ENCODE measurements at places on chromosomes 16 and 17.

GRCh38 chr17:1787301-1787902 is 25.5 kb downstream of the SERPINF1 start:
- no peak for DNase-seq

DNA sequence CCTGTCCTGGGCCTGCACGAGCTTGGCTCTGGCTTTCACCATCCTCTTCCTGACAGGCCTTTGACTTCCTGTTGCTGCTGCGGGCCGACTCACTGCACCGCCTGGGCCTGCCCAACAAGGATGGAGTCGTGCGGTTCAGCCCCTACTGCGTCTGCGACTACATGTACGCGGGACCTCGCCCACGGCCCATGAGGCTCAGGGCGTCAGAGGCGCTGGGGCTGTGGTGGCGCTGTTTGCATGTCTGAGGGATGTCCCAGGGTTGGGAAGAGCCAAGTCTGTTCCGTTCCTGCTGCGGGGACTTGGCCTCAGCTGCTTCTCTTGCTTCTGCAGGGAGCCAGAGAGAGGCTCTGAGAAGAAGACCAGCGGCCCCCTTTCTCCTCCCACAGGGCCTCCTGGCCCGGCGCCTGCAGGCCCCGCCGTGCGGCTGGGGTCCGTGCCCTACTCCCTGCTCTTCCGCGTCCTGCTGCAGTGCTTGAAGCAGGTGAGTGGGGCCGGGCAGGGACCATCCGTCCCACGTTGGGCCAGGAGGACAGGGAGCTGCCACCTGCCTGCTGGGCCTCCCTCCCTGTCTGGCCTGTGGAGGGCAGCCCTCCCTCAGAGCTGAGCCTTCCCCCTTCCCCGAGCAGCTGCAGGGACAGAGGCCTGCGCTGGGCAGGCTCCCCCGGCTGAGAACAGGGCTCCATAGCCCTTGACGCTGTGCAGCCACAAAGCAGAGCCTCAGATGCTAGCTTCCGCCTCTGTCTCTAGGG is 23.8 kb downstream of the TSC2 start:
- no peak for DNase-seq

DNA sequence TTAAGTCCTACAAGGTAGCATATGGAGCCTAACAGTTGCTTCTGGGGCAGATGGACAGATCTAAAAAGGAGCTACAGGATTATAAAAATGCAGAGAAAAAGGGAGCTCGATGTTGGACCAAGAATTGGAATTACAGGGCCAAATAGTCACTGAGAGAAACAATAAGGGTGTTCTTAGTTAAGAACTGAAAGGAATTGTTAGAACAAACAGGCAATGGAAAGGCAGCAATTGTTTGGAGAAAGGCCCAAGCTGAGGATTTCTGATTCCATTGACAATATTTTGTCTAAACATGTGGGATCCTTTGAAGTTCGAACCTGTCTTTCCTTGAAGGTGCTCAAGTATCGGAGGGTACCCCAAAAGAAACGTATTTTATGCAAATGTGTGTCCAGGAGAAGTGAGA is 513.6 kb upstream of the CDH8 start:
- DNase-seq, result no peak

DNA sequence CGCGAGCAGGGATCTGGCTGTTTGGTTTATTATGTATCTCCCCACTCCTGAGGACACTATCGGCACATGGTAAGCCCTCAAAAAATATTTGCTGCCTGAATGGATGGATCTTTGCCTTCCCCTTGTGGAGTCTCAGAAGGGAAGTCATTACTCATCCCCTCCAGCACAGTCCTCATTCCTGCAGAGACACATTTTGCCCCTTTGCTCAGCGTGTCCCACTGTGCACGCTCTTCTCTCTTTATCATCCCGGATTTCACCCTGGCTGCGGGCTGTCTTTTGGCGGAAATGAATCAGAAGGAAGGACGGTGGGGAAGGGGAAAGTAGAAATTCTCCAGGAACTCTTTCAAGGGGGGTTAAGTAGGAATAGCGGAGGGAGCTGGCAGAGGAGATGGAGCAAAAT is 125.2 kb upstream of the CDC42EP4 start:
- DNase-seq, result no peak

DNA sequence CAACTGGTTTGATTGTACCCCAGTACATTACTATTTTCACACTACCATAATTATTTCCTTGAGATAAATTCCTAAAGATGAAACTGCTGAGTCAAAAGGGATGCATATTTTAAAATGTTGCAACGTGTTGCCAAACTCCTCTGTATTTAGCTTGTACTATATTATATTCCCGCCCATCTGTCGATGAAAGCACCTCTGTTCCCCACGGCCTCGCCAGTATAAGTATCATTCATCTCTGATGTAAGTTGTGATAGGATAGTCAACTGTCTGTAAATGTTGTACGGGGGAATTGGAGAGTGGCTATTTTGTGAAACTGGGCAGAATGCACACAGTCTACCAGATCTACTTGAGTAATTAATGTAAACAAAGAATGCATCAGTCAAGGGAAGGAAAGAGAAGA is 47.7 kb upstream of the TNRC6A start:
- DNase-seq, result no peak

GRCh38 chr17:75785016-75785890 is 647 bp downstream of the UNK start:
- DNase-seq, result no peak

DNA sequence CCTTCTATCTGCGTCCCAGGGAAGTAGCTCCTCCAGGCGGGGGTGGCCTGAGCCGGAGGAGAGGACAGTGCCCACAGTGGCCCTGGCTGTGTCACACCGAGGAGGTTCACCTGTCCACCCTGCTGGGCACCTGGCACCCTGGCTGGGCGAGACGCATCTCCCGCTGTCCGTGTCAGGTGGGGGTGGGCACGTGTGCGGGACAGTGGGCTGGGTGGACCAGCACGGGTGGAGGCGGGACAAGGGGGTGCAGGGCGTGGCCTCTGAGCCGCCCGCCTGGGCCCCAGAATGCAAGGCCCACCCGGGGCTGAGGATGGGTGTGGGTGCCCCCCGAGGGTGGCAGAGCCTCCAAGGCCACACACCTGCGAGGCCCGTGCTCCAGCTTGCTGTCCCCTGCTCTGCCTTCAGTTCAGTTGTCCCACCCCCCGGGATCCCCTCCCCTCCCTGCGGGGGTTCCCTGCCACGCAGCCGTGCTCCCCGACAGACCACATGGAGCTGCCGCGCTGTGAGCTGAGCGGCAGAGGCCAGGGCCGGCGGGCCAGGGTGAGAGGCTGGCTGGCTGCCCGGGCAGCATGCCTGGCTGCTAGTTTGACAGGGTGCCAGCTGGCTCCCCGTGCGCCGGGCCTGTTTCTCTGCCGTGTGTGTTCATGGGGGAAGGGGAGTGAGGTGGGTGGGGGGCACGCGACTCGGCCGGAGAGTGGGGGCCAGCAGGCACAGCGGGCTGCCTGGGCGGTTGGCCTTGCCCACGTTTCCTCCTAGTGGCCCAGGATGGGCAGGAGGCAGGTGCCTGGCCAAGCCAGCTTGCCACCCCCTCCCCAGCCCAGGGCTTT is 33.9 kb downstream of the BAHCC1 start:
- DNase-seq, result no peak

GRCh38 chr17:7974638-7975131 is 27.7 kb upstream of the GUCY2D start:
- no peak for DNase-seq

- DNase-seq, result no peak
Measured at GRCh38 chr17:21318439-21318838, 33.9 kb downstream of the MAP2K3 start.

DNA sequence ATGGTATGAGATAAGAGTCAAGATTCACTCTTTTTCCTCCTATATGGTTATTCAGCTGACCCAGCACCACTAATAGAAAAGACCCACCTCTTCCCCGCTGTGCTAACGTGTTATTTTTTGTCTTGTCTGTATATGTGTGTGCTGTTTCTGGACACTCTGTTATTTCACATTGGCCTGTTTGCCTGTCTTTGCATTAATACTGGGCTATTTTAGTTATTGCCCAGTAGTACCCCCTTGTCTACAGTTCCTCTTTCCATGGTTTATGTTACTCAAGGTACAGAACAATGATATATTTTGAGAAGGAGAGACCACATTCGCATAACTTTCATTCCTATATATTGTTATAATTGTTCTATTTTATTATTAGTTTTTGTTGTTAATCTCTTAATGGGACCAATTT is 74.0 kb upstream of the SIAH1 start:
- DNase-seq, result no peak

- no peak for DNase-seq
Measured at GRCh38 chr16:9864461-9864860, 317.8 kb downstream of the GRIN2A start.

- DNase-seq, result no peak
Measured at GRCh38 chr17:56896968-56897359, 16.9 kb downstream of the TRIM25 start.
